ENCODE measurements at places on chromosomes 2 and 18.

DNA sequence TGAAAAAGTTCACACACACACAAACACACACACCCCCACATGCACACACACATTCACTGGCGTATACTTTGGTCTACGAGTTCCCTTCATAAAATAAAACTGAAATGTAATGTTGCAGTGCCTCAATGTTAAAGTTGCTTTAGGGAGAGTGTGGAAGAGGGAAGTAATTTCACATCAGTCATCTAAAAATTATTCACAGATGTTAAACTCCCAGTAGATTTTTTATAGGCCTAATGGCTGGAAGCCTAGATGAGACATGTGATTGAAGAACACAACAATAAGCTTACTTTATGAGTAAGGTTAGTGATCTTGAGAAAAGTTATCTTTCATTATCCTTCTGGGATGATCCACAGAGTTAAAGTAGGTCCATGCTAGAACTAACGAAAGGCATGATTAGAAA is 506.7 kb upstream of the CNTNAP5 start:
- DNase-seq = no peak

GRCh38 chr2:67057901-67058703 is 339.0 kb upstream of the ETAA1 start:
- no peak for DNase-seq

- no peak for DNase-seq
These were observed 48.7 kb upstream of the ANXA4 start for GRCh38 chr2:69693059-69693774.

- DNase-seq = no peak
These were observed 7.4 kb upstream of the VRK2 start for GRCh38 chr2:58039170-58039611.

DNA sequence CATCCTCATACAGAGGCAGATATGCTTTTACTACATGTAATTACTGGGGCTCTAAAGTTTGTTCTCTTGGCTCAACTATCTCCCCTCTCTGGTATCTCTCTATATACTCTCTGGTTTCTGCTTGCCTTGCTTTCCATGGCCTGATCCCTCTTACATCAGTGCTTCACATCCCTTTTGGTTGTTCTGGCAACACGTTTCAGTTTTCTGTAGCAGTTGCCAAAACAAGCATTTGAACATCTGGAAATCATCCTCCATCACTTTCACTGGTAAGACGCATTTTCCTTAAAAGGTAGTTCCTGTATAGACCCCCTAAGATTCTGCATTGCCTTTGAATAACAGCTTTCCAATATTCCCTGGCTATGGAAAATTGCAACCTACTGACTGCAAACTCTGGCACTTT is 25.9 kb downstream of the COL5A2 start:
- DNase-seq = no peak

- DNase-seq = no peak
These were observed 138.8 kb downstream of the BCL11A start for GRCh38 chr2:60414495-60415138.

GRCh38 chr2:230557065-230557464 is 141.1 kb downstream of the SP100 start:
- no peak for DNase-seq

GRCh38 chr2:14634489-14635390 is 2.2 kb downstream of the LRATD1 start:
- DNase-seq = no peak

- DNase-seq = no peak
These were observed 158.9 kb downstream of the LRRTM4 start for GRCh38 chr2:77363277-77363676.

DNA sequence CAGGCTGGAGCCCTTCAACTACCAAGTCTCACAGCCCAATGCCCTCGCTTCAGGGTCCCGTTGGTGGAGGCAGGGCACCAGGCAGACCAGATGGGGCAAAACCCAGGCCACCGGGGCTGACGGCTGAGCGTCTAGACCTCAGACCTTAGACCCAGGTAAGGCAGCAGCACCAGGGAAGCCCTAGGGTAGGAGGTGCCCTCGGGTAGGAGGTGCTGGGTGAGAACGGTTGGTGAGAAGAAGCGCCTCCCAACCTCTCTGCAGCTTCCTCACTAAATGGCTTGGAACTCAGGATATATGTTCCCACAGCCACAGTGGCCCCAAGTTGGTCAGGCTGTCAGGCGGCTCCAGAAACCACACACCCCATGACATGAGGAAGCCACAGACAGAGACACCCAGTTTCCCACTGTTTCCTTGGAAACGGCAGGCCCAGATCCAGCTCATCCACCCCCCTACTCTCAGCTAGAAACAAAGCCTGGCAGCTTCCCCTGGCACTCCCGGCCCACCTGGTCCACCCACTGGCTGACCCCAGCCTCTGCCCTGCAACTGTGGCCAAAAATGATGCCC is 13.1 kb upstream of the MLPH start:
- DNase-seq = no peak

All from stimulated activated CD8-positive, alpha-beta memory T cell treated with anti-CD3 and anti-CD28 coated beads, Interleukin-2, amount 100 ng/mL, for 1 hour (primary cell).